Stimulated activated CD8-positive, alpha-beta memory T cell treated with anti-CD3 and anti-CD28 coated beads, Interleukin-12 subunit alpha, Interleukin-12 subunit beta, amount 100 ng/mL, for 4 hours (primary cell): ENCODE measurements at places on chromosomes 2 and 18.

- peak; percentile 48 for DNase-seq
Measured at GRCh38 chr18:13375302-13376255, 157.0 kb downstream of the LDLRAD4 start.

- DNase-seq, result no peak
Measured at GRCh38 chr2:117952701-117953100, 61.2 kb downstream of the CCDC93 start.

DNA sequence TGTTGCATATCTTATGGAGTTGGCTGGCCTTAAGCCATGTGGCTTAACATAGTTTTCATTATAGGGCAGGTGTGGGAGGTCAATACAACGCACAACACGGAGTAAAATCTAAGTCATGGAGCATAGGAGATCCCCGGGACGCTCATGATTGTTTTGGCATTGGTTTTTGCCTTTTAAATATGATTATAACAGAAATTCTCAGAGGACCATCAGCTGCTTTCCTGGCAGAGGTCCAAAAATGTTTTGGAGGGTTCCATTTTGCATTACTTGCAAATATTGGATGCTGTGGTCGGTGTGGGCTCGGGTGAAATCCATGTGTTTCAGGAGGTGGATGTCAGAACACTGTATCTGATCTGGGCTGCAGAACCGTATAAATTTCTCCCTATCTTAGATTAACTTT is 3.4 kb downstream of the NCOA1 start:
- no peak for DNase-seq

DNA sequence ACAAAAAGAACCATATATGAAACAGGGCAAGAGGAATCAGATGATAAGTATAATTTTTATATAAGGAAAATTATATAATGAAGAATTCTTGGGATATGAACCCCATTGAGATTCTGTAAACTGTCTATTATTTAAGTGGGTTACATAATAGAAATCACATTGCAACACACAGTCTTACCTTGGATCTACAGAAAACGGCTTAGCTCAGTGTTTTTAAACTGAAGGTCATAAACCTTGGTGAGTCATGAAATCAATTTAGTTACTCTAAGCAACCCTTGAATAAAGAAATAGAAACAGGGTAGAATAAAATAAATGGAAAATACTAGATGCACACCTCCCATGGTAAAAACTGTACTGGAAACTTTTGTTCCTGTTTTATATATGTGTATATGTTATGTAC is 50.7 kb downstream of the METTL8 start:
- no peak for DNase-seq

GRCh38 chr2:237059155-237059875 is 26.4 kb upstream of the COPS8 start:
- DNase-seq, result no peak
